ENCODE measurements at places on chromosomes 6 and 20.

- DNase-seq, result no peak
Observed at GRCh38 chr20:25408890-25409289, 1.4 kb downstream of the GINS1 start.

GRCh38 chr6:53258774-53259155, 90.0 kb downstream of the ELOVL5 start:
- DNase-seq, result no peak

- DNase-seq, result peak; percentile 49
Observed at GRCh38 chr6:29847871-29848630, 20.4 kb downstream of the HLA-G start.

- no peak for DNase-seq
Observed at GRCh38 chr6:63910863-63911551, 275.4 kb downstream of the PHF3 start.

DNA sequence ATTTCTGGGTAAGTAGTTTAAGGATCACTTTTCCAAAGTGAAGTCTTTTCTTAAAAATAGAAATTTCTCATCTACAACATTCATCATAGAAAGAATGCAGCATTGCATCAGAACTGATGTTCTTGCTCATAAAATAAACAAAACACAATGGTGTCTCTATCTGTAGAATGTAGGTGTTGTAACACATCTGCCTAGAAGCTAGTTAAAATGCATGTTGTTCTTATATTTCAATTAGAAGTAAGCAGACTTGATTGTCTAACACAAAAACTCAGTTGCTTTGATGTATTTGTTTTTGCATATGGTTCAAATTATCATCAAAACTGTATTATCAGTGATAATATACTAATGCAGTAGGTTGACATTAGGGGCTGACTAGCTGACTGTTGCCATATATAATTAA, 654.7 kb upstream of the FLRT3 start:
- DNase-seq, result peak; percentile 46

DNA sequence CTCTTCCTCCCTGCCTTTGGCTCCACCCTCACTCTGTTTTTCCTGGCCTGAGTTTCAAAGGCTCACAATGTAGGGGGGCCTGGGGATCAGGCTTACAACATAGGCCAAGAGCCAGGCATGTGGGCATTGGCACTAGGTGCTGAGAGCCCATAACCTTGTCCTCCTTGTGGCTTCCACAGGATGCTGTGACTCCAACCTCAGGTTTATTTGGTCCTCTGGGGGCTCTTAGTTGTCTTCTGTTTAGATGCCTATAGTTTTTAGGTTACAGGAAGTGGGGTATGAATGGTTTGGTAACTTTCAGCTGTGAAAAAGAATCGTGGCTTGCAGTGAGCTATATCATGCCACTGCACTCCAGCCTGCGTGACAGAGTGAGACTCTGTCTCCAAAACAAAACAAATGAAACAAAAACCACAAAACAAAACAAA, 25.6 kb downstream of the MMP24 start:
- DNase-seq, result no peak

Measured in fibroblast of skin of scalp (primary cell).